ENCODE measurements at places on chromosomes 7 and 10. TPM values are rescaled to one million over a fixed set of nuclear protein-coding genes. Genes with fewer than 3 reads are reported as not detected.

Gene CYP3A4
- not detected for polyA plus RNA-seq

Gene ACSM6
- polyA plus RNA-seq = not detected

Gene CDK14
- polyA plus RNA-seq = 13.5 TPM

Gene FFAR4
- 0.78 TPM for polyA plus RNA-seq

Gene LAMB4
- polyA plus RNA-seq = not detected

Gene LEP
- polyA plus RNA-seq = not detected

Gene CALCR
- polyA plus RNA-seq = not detected

Gene TMEM196
- 0.27 TPM for polyA plus RNA-seq

Gene ICA1
- 70.3 TPM for polyA plus RNA-seq

Gene AEBP1
- 35.2 TPM for polyA plus RNA-seq

Gene GTF2IRD1
- polyA plus RNA-seq = 33.6 TPM

Gene OPALIN
- 31.9 TPM for polyA plus RNA-seq

Gene ABCC2
- polyA plus RNA-seq = not detected

Gene LIPM
- not detected for polyA plus RNA-seq

Gene TFEC
- polyA plus RNA-seq = not detected

Gene MACROH2A2
- 111 TPM for polyA plus RNA-seq

Gene ZNF804B
- not detected for polyA plus RNA-seq

Gene CTNNA3
- 3.8 TPM for polyA plus RNA-seq

Gene ANKRD1
- not detected for polyA plus RNA-seq

Gene PLAU
- 1.8 TPM for polyA plus RNA-seq

Gene PAX4
- polyA plus RNA-seq = not detected

Gene ADARB2
- polyA plus RNA-seq = 23.3 TPM

Gene FAM24A
- not detected for polyA plus RNA-seq

Gene EGFR
- polyA plus RNA-seq = 15.0 TPM

Gene DOCK4
- 8.4 TPM for polyA plus RNA-seq

Gene ATAD1
- polyA plus RNA-seq = 24.2 TPM

Gene OPN1SW
- polyA plus RNA-seq = not detected

Gene ADRA2A
- polyA plus RNA-seq = 1.1 TPM

Gene RASA4B
- polyA plus RNA-seq = 48.9 TPM

Gene ADK
- polyA plus RNA-seq = 27.7 TPM

Gene STN1
- 16.9 TPM for polyA plus RNA-seq

Gene IFIT1
- polyA plus RNA-seq = 15.9 TPM

Gene ACSL5
- polyA plus RNA-seq = 5.0 TPM

Gene C7orf33
- polyA plus RNA-seq = not detected

Gene FAM25G
- polyA plus RNA-seq = not detected

Gene SLC26A3
- not detected for polyA plus RNA-seq

Gene MAGI2
- polyA plus RNA-seq = 14.6 TPM

Gene CFTR
- polyA plus RNA-seq = not detected

Gene ARMC10
- 39.0 TPM for polyA plus RNA-seq

Gene HOXA4
- 1.1 TPM for polyA plus RNA-seq

Gene DNAJC30
- 10.5 TPM for polyA plus RNA-seq

Gene SLC18A3
- 1.2 TPM for polyA plus RNA-seq

Gene SSBP1
- polyA plus RNA-seq = 149 TPM

Gene CPA2
- 0.97 TPM for polyA plus RNA-seq

Gene PRLHR
- not detected for polyA plus RNA-seq

Gene SFRP4
- 0.81 TPM for polyA plus RNA-seq

Gene FGFR2
- polyA plus RNA-seq = 88.5 TPM

Gene PLAC9
- 6.4 TPM for polyA plus RNA-seq

Gene CALHM3
- polyA plus RNA-seq = not detected

Gene PNLIPRP1
- not detected for polyA plus RNA-seq

Gene SFTPA1
- not detected for polyA plus RNA-seq

Gene WASHC2C
- 20.3 TPM for polyA plus RNA-seq
